ENCODE measurements at places on chromosomes 7 and 10. TPM values are rescaled to one million over a fixed set of nuclear protein-coding genes. Genes with fewer than 3 reads are reported as not detected.

GRCh38 chr7:66426996-66427395, 201.7 kb upstream of the KCTD7 start:
- no peak for DNase-seq

GRCh38 chr7:36945612-36946400, 221.5 kb upstream of the AOAH start:
- DNase-seq, result no peak

- DNase-seq, result no peak
These were observed 48.8 kb upstream of the ZNF680 start for GRCh38 chr7:64611717-64612116.

DNA sequence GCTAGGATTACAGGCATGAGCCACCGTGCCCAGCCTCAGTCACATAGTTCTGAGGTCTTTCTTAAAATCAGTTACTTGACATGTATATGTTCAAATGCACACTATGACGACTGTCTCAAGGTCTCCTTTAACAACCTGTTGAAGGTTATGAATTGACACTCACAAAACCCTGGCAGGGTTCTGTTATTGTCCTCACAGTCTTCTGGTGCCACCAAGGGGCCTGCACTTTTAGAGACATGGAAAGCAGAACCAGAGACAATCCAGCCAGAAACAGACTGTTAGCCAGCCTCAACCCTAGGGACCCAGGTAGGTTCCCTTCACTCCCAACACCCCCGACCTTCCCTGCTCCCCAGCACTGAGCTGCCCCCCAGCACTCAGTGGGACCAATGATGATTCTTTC, 26.4 kb downstream of the TEX36 start:
- no peak for DNase-seq

MET gene
- not detected for total RNA-seq

CH25H gene
- total RNA-seq, result 1.6 TPM

FBXL13 gene
- not detected for total RNA-seq
